GM03348 (cell line): ENCODE measurements at places on chromosomes 6 and 20.

DNA sequence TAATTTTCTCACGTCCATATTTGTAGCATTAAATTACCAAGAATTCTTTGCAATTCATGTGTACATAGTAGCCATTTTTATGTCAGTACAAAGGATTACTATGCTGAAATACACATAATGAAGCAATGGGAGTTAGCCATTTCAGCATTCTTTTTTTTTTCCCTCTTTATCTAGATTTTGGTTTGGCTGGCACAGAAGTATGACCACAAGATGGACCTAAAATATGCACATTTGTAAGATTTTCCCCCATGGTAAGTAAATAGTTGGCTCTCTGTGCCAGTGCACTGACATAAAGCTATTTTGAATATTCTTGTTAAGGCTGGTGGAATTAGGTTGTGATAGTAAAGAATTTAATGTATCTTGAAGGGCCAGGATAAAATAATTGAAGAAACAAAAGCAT, 486.1 kb upstream of the BTBD3 start:
- peak; percentile 33 for DNase-seq

- no peak for DNase-seq
These were observed 4.5 kb downstream of the CPNE5 start for GRCh38 chr6:36834576-36835341.

GRCh38 chr6:39892490-39893129, 41.7 kb downstream of the MOCS1 start:
- DNase-seq: peak; percentile 92

DNA sequence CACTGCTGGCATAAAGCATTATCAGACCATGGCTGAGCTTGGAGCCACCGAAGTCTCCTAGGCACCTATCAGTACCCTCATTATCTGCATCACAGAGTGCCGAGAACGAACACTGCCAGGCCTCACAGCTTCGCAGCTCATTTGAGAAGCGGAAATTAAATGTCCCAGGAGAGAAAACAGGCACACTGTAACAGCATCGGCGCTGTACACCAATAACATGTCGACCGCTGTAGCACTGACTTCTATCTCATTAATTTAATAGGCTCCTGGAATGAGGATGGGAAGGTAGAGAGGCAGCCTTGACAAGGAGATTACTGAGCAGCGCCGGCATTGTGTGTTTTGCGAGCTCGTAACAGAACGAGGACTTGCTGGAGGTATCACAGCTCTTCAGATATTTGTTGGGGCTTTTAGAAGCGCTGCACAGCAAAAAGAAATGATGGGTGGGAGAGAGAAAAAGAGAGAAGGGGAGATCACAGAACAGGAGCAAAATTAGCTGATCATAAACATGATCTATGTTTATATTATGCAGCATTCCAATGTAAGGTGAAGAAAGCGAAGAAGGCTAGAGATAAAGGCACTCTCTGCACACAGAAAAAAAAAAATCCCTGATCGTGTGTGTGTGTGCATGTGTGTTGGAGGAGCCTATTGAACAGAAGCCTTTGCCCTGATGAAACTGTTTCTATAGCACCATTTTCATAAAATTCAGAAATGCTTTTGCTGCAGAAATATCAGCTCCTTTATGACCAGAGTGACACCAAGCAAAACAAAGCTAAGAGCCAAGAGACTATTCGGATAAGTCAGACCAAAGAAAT, 29.2 kb downstream of the ID4 start:
- DNase-seq: no peak

- DNase-seq: no peak
These were observed 1.7 kb upstream of the BLCAP start for GRCh38 chr20:37529214-37529967.

DNA sequence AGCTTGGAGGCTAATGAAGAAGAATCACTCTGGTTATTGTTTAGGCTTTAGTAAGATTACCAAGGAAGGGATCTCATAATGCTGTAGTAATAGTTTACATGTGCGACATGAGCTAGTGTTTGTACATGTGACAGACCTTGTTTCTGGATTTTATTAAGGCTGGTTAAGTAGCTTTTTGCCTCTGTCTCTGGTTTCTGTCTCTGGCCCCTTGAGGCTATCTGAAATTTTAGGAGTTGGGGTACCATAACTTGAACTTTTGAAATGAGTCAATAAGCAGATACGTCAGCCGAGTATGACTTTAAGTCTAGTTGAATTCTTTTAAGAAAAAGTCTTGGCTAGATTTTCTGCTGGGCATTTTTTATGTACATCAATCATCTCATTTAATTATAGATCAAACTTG, 9.5 kb downstream of the CBFA2T2 start:
- no peak for DNase-seq

DNA sequence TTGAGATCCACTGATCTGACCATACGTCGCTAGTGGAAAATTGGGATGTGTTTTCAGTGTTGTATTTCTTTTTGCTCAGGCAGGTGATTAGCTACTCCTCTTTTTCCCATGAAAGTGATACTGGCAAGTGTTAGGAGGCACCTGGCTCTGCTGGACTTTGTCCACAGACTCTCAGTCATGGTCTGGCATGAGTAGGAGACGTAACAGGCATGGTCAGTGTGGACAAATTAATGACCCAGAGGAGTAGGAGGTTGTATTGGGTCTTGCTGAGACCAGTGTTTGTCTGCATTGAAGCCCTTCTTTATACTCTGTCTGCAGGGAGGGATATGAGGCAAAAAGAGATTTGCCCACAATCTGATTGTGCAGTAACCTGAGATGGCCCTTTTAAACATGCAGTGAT, 178.7 kb downstream of the DTNBP1 start:
- no peak for DNase-seq

- no peak for DNase-seq
These were observed 31.1 kb upstream of the SPO11 start for GRCh38 chr20:57298457-57298856.

GRCh38 chr20:13870170-13870748, 85.4 kb downstream of the NDUFAF5 start:
- no peak for DNase-seq

GRCh38 chr6:90753820-90754643, 167.2 kb upstream of the MAP3K7 start:
- no peak for DNase-seq

GRCh38 chr6:83265384-83265783, 72.2 kb downstream of the RWDD2A start:
- no peak for DNase-seq

GRCh38 chr6:40721271-40721952, 134.2 kb upstream of the LRFN2 start:
- no peak for DNase-seq

GRCh38 chr20:61918548-61918947, 147.1 kb downstream of the TAF4 start:
- DNase-seq: no peak
